ENCODE measurements at places on chromosomes 7 and 10.
A peak's percentile ranks its signal among the peaks of the same experiment; 100 is the strongest.

DNA sequence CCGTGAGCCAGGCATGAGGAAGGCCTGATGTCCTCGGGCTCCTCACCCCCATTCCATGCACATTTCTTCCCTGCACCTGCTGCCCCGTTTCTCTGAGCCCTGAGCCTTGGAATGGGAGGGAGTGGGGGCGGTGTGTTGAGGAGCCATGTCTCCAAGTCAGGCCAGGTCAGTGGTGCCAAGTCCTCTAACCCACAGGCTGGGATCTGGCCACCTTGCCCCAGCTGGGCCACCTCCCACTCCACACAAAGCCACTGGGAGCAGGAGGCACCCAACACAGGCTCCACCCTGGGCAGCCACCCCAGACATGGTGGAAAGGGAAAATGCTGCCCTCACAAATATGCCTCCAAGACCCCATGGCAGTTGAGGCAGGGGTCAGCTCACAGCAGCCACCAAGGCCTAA, 27.7 kb downstream of the ZCCHC24 start:
- no peak for DNase-seq

GRCh38 chr7:151459726-151460473, 20.0 kb upstream of the CRYGN start:
- peak; percentile 75 for DNase-seq

- DNase-seq = no peak
Measured at GRCh38 chr10:18684953-18685352, 25.7 kb downstream of the ARL5B start.

GRCh38 chr7:106069471-106070200, 42.5 kb downstream of the SYPL1 start:
- no peak for DNase-seq

DNA sequence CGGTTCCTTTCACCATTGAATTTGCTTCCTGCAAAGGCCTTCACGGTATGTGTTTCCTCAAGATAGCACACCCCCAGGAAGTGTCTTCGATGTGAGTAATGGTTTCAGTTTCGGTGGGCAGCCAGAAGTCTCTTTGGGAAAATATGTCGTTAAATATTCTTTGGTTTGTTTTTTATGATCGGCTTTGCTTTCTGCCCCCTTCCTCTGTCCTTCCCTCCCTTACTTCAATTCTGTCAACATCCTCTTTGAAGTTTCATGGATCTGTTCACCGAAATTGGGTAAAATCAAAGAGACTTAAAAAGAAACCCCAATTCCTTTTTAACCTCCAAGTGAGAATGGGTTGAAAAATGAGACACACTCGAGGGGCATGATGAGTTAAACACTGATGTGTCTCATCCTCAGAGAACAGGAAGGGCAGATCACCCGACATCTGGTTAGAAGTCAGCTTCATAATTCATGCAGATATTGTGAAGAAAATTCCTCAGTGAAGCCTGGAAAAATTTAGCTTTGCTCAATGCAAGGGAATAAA, 170.8 kb upstream of the HABP2 start:
- no peak for DNase-seq

DNA sequence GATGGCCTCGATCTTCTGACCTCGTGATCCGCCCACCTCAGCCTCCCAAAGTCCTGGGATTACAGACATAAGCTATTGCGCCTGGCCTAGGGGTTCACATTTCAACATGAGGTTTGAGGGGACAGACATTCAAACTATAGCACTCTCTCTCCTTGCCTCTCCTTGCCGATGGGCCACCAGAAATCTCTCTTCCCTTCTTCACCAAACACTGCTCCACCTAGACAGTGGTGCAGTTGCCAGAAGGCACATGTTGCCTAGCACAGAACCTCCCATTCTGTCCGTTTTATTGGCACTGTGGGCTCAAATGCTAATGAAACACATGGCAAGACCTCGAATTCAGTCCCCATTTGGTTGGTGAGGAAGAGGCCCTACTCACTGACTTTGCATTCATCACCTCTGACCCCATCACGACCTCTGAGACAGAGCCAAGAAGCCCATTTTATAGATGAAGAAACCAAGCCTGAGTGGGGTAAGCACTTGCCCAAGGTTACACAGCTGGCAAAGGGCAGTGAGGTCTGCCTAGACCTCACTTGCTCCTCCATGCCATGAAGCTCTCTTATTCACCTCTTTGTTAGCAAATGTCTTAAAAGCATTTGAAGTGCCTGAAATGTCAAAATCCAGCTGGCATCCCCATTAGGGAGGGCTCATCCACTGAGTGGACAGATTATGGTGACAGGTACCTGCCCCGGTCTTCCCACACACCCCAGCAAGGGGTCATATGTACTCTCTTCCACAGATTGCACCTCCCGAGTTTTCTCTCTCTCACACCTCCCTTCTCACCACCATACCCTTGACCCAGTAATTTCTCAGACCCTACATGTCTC, 34.0 kb downstream of the GPRIN2 start:
- no peak for DNase-seq

- DNase-seq = peak; percentile 29
Measured at GRCh38 chr10:13560597-13560996, 26.2 kb upstream of the PRPF18 start.

- peak; percentile 16 for DNase-seq
Measured at GRCh38 chr10:32210306-32211045, 136.5 kb downstream of the EPC1 start.

GRCh38 chr7:84528756-84529479, 334.3 kb upstream of the SEMA3A start:
- DNase-seq = no peak

GRCh38 chr7:79096361-79096805, 357.1 kb downstream of the MAGI2 start:
- peak; percentile 55 for DNase-seq

- DNase-seq = no peak
Measured at GRCh38 chr7:6026820-6027311, 4.3 kb upstream of the ANKRD61 start.

- DNase-seq = no peak
Measured at GRCh38 chr7:53110425-53110824, 75.0 kb downstream of the POM121L12 start.

DNA sequence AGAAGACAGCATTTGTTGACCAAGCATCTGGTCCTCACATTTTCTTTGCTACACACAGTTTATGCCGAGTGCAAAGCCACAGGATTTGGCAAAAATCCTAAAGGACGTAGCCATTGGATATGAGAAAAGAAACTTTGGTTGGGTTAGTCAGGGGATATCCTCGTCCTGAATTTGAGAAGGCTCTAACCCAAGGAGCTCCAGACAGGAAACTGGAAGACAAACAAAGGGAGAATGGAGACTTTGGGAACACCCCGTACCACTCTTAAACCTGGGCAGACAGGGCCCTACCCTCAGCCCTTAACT, 146.6 kb upstream of the FRMD4A start:
- DNase-seq = peak; percentile 41

GRCh38 chr7:54960517-54960916, 58.3 kb upstream of the EGFR start:
- peak; percentile 10 for DNase-seq

- no peak for DNase-seq
Measured at GRCh38 chr10:96470116-96470743, 43.5 kb downstream of the TLL2 start.

DNA sequence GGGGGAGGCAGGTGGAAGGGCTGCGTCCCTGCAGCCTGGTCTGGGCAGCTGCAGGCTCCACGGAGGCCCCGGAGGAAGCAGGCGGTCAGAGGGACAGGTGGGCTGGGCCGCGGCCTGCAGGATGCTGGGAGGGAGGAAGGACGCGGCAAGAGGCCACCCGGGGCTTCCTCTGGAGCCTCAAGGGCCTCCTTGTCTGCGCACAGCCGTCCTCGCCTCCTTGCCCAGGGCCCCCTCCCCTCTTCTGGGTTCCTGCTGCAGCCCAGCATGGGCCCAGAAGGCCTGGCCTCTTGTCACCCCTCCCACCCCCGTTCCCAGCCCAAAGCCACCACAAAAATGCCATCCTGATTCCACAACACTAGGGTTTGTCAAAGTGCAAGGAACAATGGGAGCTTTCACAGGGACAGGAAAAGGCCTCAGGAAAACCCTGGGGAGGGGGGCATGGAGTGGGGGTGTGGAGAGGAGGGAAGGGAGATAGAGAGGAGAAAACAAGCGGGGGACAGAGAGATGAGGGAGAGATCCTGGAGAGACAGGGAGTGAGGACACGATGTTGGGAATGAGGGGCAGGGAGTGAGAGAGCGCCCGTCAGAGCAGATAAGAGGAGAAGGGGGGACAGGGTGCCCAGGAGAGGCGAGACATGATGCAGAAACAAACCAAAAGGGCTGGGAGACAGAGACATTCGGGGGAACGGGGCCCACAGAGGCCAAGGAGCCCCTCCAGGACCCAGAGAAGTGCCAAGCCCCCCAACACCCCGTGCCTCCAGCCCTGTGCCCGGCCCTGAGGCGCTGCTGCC, 41.8 kb downstream of the ZCCHC24 start:
- DNase-seq = no peak

GRCh38 chr7:65992526-65992925, 10.5 kb upstream of the GUSB start:
- no peak for DNase-seq

DNA sequence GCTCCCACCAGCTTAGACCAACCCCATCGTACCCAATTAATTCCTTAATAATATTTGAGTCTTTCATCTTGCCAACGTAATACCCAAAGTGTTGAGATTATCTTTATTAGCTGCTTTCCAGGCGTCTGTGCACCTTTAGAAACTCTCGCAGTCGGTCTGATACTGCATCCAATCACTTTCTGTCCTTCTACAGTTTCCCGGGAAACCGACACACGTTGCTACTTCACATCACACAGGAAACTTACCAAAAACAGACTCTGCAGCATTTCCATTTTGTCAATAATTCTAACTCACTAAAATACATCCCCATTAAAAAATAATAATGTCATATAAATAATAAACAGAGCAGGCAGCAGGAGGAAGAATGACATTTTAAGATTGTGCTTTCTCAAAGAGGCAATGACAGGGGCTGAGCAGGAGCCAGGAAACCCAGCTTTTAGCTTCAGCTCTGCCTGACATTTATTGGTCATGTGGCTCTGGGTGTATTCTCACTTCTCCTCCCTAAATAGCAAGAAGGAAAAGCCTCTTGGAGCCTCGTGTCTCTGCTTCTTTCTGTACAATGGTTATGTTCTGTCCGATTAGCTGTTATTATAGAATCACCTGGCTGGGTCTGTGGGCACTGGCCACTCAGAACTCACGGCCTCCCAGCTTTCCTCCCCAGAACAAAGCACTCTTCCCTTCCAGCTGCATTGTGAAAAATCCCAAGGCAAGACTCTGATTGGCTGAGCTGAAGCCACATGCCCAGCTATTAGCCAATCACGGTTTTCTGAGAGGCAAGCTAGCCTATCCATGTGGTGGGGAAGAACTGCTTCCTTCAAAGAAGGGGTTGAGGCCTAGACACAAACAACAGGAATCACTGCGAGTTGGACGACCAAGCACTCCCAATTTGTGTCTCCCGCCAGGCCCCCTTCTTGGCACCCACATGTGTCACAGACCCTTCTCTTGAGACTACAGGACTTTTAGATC, 424.7 kb upstream of the FOXK1 start:
- DNase-seq = no peak

DNA sequence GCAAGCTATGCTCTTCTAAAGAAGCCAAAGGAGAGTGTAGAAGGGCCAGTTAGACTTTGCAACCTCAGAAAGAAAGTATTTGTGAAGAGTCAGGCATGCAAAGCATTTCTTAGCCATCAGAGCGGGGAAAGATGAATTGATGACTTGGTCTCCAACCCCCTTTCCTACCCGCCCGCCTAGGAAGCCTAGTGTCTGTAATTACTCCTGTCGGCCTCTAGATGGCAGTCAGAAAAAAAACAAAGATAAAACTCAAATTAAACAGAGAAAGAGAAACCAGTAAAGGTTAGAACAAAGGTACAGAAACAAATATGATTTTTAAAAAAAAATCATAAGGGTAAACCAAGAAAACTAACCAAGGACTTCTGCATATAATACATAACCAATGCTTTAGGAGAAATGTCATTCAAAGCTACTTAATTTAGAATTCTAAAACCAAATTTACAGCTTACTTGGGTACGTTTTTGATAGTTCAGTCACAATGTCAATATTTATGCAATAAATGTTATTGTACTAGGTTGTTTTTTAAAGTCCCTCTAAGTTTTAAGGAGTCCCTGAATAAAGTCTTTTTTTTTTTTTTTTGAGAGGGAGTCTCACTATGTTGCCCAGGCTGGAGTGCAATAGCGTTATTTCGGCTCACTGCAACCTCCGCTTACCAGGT, 97.6 kb downstream of the LYZL1 start:
- no peak for DNase-seq

DNA sequence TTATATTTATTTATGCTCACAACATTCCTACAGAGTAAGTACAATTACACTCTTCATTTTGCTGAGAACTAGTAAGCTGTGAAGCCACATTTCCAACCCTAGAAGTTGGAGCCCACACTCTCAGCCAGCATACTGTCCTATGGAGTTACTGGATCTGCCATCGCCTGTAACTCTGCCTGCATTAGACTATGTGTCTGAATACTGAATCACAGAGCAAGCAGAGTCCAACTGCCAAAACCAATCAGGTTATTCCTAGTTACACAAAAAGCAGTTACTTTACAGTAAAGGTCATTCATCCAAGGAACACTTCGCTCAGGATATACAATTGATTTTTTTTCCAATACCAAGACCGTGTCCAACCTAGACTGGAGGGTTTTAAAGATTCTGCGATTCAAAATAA, 21.5 kb downstream of the CTAGE6 start:
- DNase-seq = no peak

DNA sequence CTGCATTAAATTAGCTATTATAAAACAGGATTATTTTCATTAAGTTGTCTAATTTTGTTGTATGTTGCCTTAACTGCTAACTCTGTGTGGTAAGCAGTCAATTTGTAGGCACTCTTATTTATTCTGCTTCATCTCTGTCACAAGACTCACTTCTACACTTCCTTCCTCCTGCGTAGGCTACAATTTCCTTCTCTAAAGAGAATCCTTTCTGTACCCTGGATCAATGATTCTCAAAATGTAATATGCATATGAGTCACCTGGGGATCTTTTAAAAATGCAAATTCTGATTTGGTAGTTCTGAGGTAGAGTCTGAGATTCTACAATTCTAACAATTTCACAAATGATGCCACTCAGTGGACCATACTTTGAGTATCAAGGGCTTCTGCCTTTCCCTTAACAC, 4.4 kb upstream of the UBE2D1 start:
- no peak for DNase-seq

DNA sequence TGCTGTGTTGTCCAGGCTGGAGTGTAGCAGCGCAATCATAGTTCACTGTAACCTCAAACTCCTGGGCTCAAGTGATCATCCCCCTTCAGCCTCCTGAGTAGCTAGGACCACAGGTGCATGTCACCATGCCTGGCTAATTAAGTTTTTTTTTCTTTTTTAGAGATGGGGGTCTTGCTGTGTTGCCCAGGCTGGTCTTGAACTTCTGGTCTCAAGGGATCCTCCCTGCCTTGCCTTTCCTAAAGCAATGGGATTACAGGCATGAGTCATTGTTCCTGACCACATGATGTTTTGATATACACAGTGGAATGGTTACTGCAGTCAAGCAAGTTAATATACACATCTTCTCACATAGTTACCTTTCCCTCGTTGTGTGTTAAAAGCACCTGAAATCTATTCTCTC, 140.3 kb downstream of the GPR85 start:
- no peak for DNase-seq

- no peak for DNase-seq
Measured at GRCh38 chr10:113047605-113047962, 97.5 kb downstream of the TCF7L2 start.

Data from NCI-H226 (cell line).